ENCODE measurements at places on chromosomes 4 and X.

DNA sequence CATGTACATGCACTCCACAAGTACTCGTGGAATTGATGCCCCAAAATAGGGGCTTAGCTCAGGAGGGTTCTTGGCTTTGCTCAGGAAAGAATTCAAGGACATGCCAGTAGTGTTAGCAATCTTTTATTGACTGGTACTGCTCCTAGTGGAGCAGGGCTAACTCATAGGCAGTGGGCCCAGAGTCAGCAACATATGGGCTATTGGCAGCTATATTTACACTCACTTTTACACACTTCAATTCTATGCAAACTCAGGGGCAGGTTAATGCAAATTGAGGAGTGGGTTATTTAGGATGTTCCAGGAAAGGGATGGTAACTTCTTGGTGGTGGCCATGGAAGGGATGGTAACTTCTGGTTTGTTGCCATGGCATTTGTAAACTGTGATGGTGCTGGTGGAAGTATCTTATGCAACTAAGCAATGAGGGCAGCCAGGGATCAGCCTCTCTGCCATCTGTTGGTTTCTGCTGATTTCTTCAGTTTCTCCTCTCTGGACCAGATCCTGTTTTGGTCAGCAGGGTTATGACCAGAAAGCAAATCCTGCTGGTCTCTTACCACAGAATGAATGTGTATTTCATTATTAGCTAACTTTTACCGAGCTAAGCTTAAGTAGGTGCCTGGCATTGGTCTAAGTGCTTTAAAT lies 69.2 kb upstream of the FAT1 start:
- no peak for DNase-seq

- no peak for DNase-seq
These were observed 50.0 kb upstream of the SOD3 start for GRCh38 chr4:24745172-24745895.

DNA sequence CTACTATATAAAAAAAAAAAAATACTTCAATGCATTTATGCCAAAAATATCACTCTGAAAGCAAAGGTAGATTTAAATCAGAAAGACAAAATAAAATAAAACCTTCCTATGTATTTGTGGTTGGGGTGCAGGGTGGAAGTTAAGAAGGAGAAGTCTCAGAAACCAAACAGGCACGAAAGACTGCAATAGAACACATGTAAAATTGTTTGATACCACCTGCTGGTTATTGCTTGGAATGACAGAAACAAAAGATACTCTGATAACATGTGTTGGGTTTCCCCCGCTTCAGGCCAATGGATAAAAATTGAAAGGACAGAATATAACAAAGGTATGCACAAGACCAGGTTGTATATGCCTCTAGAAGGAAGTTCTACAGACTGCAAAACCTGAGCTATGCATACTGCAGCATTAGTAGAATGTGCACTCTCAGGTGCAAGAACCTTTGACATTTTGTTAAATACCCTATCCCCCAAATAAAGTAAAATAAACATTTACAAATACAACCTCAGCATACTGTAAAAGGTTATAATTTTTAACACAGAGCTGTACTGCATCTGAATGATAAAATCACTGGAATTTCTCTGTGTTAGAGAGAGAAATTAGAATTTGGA lies 118.8 kb downstream of the GABRA2 start:
- DNase-seq, result no peak

GRCh38 chr4:137124278-137124932 lies 407.9 kb downstream of the PCDH18 start:
- DNase-seq, result no peak

- DNase-seq, result no peak
These were observed 902.1 kb downstream of the TRAM1L1 start for GRCh38 chr4:116183241-116183640.

- no peak for DNase-seq
These were observed 2440.0 kb downstream of the PCDH7 start for GRCh38 chr4:33160126-33160525.

- DNase-seq, result no peak
These were observed 12.0 kb upstream of the IGSF1 start for GRCh38 chrX:131301155-131301554.
